Stomach (tissue), 19 donors: ENCODE measurements at places on chromosomes 5 and 9. TPM values are rescaled to one million over a fixed set of nuclear protein-coding genes. Genes with fewer than 3 reads are reported as not detected.

Gene CATSPER3
- not detected for total RNA-seq

Gene GMCL2
- not detected for total RNA-seq

GRCh38 chr9:124411514-124412227 lies 3.6 kb downstream of the PSMB7 start:
- H3K36me3 ChIP-seq: peaks cover 43% of the 10 kb centered on the region
- H3K27me3 ChIP-seq: no peaks in the 10 kb centered on the region
- no peak for DNase-seq

GRCh38 chr5:126107381-126107780 lies 315.8 kb upstream of the GRAMD2B start:
- no peak for DNase-seq
- H3K27me3 ChIP-seq: no peaks in the 10 kb centered on the region
- no peak overlapping the region for H3K27ac ChIP-seq
- no peak overlapping the region for H3K4me3 ChIP-seq

- no peaks in the 10 kb centered on the region for H3K4me1 ChIP-seq
- no peak overlapping the region for H3K4me3 ChIP-seq
- H3K27me3 ChIP-seq: no peaks in the 10 kb centered on the region
Measured at GRCh38 chr9:4842213-4842612, 49.5 kb downstream of the RCL1 start.
